ENCODE measurements at places on chromosomes 12 and 14.

- DNase-seq, result no peak
Observed at GRCh38 chr12:31119192-31119802, 45.6 kb downstream of the DDX11 start.

- DNase-seq, result no peak
Observed at GRCh38 chr14:36505181-36505815, 14.7 kb downstream of the NKX2-1 start.

GRCh38 chr14:74140374-74140850 is 55.7 kb downstream of the LIN52 start:
- DNase-seq, result no peak

GRCh38 chr12:78420991-78421390 is 443.6 kb upstream of the SYT1 start:
- DNase-seq, result no peak

- DNase-seq, result no peak
Observed at GRCh38 chr12:109269428-109269827, 39.7 kb downstream of the FOXN4 start.

- DNase-seq, result peak; percentile 15
Observed at GRCh38 chr12:61250303-61250702, 1009.9 kb upstream of the USP15 start.

GRCh38 chr12:116544656-116545055 is 14.5 kb upstream of the MAP1LC3B2 start:
- no peak for DNase-seq

- no peak for DNase-seq
Observed at GRCh38 chr12:118055865-118056773, 4.9 kb downstream of the WSB2 start.

- peak; percentile 51 for DNase-seq
Observed at GRCh38 chr12:84131076-84131475, 781.5 kb downstream of the SLC6A15 start.

- no peak for DNase-seq
Observed at GRCh38 chr12:109685574-109686447, 27.8 kb upstream of the FAM222A start.

DNA sequence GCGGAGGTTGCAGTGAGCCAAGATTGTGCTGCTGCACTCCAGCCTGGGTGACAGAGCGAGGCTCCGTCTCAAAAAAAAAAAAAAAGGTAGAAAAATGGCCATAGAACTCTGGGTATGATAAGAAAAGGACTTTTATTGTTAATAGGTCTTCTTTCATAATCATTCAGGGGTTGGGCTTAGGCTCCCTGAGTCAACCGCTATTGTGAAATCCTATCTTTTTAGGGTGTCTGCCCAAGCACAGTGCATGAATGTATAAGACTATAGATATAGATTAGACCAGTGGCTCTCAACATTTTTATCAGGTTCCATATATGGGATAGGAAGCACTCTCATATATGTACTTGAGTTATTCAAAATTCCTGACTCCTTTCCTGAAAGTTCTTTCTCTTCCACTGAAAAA is 48.7 kb upstream of the USP15 start:
- no peak for DNase-seq

GRCh38 chr12:118150625-118151024 is 14.7 kb downstream of the PEBP1 start:
- DNase-seq, result no peak

DNA sequence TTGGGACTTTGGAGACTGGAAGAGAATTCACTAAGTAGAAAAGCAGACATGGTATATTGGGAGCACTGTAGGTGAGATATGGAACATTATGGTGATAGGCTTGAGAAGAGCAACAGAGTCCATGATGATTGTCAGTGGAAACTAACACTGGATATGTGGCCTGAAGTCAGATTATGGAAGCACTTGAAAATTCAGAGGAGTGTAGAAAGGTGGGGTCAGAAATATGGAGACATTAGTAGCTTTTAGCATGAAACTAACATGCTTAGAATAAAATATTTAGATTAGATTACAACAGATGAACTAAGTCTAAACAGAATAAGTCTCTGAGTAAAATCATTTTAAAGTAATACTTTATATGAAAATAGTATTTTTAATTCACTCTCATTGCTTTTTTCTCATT is 499.1 kb downstream of the TMEM117 start:
- no peak for DNase-seq

- no peak for DNase-seq
Observed at GRCh38 chr12:40834321-40834720, 142.1 kb downstream of the CNTN1 start.

GRCh38 chr14:91416744-91417119 is 888 bp downstream of the CCDC88C start:
- DNase-seq, result no peak

DNA sequence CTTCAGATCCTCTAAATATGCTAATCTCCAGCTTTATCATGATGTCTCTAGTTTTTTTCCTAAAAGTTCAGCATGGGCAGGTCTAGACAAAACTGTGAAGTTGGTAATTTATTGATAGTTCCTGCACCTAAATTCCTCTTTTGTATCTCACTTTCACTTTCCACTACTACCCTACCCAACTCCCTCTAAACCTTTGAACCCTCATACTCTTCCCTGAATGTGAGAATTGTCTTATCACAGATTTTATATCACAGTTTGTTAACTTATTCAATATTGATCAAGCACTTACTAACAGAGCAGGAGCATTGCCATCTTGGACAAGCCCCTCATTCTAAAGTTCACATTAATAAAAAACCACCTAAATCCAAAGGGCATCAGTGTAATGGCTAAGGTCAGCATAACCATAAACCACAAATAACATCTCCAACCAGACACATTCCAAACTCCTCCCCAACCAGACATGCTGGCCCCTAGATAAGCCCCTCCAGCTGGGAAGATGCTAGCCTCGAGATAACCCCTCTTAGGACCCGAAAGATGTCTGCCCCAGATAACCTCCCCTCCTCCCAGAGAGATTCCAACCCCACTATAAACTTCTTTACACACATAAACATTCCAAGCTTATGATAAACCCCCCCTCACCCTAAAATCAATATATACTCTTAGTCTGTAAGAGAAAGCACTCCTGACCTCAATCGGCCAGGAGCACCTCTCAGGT is 78.7 kb downstream of the FSCB start:
- DNase-seq, result no peak

DNA sequence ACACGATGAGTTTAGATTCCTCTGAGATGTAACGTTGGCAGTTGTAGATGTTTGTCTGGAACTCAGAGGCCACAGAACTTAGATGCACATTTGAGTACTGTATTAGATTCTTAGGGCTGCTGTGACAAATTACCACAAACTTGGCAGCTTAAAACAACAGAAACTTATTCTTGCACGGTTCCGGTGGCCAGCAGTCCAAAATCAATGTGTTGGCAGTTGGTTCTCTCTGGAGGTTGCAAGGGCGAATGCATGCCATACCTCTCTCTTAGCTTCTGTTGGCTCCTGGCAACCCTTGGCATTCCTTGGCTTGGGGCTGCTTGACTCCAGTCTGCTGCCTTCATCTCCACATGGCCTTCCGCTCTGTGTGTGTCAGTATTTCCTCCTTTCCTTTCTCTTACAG is 118.9 kb downstream of the C12orf75 start:
- DNase-seq, result no peak

- no peak for DNase-seq
Observed at GRCh38 chr14:68623307-68623706, 169.6 kb downstream of the ZFP36L1 start.

- DNase-seq, result no peak
Observed at GRCh38 chr12:100544165-100544564, 29.3 kb upstream of the GAS2L3 start.

DNA sequence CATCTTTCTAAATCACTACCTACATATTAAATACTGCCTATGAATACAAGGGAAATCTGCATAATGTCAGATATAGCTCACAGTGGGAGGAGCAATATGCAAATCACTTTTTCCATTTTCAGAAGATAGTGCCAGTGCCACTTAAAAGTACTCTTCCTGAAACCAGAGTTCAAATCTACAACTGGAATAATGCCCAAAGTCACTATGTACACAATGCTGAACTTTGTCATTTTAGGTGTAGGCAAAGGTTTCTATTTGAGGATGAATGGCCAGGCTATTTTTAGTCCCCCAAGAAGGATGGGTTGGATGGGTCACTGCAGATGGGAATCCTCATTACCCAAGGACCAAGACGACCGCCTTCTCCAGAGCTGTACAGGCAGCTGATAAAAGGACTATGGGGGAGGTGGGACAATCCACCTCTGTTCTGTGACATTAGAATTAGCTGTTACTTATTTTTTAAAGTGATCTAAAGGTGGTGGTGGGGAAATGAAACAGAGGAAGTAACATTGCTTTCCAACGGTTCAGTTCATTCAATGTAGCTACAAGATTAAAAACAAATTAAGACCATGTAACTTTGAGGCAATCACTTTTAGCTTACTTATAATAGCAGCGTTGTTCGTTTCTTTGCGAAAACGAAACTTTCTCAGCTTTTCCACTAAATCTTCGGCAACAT is 5.6 kb downstream of the GMFB start:
- DNase-seq, result no peak

DNA sequence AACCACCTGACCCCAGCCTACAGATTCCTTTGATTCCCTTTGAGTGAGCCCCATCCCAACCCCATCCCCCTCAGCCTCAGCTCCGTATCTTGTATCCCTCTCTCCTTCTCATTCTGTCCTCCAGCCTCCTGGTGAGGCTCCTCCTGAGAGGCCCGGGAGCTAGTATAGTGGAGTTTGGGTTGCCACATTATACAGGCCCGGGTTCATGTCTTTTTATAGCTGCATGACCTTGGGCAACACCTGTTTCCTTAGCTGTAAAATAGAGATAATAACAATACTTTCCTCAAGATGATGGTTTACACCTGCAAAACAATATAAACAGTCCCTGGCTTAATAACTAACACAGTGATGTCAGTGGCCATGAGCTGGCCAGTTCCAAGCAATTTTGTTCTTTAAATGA is 89.8 kb downstream of the STAB2 start:
- DNase-seq, result no peak

DNA sequence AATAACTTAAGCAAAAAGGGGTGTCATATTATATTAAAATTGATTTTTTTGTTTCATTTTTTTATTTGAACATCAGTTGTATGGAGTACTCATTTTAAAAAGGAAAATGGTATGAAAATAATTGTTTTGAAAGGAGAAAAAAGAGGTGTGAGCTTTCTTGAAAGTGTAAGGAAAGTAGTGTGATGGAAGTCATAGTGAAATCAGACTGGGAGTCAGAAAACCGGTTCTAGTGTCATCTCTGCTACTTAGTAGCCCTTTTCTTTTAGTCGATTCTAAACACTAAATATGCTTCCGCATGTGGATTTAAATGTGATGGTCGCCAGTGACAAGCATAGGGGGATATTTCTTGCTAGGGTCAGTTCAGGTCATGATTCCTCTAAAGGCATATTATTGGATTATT is 1.8 kb upstream of the DYRK2 start:
- DNase-seq, result no peak

DNA sequence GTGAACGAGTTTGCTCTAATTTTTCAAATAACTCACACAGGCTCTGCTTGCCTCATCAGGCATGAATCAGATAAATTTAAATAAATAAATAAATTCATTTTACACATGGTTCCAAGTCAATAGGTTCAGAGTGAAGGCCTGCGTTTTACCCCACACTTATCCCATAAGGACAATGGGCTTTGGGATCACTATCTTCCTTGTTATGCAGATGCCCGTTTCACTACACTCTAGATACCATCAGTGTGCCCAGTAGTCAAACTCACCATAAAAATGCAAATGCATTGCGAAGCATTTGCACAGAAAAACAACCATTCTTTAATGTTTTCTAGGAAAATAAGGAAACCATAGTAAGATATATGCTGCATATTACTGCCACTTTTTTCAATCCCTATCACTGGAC is 155.9 kb upstream of the CCDC196 start:
- no peak for DNase-seq

- no peak for DNase-seq
Observed at GRCh38 chr12:39610436-39611025, 9.1 kb downstream of the ABCD2 start.

DNA sequence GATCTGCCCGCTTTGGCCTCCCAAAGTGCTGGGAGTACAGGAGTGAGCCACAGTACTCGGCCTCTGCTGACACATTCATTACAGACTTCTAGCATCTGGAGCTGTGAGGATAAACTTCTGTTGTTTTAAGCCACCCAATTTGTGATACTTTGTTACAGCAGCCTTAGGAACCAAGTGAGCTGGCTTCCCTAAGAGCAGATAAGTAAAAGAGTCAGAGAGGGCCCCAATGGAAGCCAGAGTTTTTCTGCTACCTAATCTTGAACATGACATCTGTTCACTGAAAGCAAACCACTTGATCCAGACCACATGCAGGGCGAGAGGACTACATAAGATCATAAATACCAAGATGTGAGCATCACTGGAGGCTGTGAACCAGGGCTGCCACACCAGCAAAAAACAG is 3.7 kb upstream of the MAPKAPK5 start:
- no peak for DNase-seq

DNA sequence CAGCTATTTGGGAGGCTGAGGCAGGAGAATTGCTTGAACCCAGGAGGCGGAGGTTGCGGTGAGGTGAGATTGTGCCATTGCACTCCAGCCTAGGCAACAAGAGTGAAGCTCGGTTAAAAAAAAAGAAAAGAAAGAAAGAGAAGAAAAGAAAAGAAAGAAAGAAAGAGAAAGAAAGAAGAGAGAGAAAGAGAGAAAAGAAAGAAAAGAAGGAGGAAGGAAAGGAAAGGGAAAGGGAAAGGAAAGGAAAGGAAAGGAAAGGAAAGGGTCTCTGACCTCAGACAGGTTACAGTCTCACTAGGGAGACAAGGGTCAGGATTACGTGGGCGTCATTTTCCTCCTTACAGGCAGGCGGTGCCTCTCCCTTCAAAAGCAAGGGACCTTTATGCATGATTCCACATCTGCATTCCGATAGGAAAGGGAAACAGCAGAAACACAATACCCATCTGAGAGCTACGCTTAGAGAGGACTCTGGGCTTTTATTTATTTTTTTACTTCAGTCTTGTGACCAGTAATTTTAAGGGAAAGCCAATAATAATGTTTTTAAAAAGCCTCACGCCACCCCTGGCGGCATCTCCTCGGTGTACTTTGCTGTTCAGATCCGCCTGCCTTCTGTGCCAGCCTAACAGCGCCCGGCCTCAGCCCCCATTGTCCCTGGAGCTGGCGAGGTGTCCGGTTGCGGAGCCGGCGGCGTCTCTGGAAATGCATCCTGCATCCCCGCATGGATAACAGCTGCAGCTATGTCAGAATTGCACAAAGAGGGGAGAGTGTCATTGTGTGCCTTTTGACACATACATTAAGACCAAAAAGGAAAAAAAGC is 945 bp upstream of the HIP1R start:
- no peak for DNase-seq

DNA sequence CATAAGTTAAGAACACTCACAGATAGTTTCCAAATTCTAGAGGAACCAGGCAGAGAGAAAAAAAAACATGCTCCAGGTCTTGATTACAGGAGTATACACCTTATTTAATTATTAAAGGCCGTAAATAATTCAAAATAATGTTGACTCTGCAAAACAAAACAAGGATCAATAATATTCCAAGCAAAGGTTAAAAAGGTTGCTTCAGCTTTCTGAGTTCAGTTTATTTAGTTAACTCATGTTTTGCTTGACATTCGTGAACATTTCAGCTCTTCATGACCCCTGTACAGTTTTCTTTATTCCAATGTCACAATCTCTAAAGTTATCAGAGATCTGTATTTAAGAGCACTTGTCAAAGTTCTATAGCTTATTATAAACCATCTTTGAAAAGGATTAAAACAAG is 19.6 kb downstream of the KLRF2 start:
- DNase-seq, result no peak
